ENCODE measurements at places on chromosomes 16 and 17. TPM values are rescaled to one million over a fixed set of nuclear protein-coding genes. Genes with fewer than 3 reads are reported as not detected.

GRCh38 chr16:50830698-50831097 is 88.8 kb downstream of the CYLD start:
- DNase-seq, result no peak

DNA sequence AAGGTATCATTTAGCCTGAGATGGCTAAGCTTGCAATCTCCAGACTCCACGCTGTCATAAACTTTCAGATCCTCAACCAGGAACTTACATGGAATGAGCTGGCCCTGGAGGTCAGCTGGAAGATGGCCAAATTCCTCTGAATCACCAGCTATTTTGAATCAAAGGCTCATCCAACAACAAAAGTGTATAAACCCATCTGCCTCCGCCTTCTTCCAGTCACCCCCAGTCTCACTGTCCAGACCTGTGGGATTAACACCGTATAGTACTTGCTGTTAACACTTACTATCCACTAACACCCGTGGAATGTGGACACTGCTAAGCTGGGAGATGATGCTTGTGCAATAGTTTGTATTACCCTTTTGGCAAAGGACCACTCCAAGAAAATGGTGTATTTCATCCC is 1.9 kb upstream of the LCMT1 start:
- DNase-seq, result no peak

Gene SENP3
- polyA plus RNA-seq, result 103 TPM

- DNase-seq, result no peak
Measured at GRCh38 chr16:14146445-14146844, 75.3 kb downstream of the MRTFB start.

GRCh38 chr17:37043201-37043600 is 94.4 kb downstream of the AATF start:
- DNase-seq, result no peak

DNA sequence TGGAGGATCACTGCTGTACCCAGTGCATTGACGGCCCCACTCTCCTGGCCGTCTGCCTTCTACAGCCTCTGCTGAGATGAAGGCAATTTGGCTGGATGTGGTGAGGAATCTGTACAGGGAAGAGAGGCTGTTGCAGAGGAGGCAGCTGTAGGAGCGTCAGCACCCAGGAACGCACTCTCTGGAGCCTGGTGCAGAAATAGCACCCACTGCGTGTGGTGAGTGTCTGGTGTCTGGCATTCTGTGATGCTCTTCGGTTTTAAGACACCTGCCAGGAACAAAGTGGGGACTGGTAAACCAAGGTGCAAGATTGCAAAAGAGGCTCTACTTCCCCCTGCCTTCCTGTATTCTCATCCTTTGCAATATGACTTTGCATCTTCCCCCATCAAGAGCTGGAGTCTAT is 187.5 kb upstream of the SDK2 start:
- DNase-seq, result no peak

DNA sequence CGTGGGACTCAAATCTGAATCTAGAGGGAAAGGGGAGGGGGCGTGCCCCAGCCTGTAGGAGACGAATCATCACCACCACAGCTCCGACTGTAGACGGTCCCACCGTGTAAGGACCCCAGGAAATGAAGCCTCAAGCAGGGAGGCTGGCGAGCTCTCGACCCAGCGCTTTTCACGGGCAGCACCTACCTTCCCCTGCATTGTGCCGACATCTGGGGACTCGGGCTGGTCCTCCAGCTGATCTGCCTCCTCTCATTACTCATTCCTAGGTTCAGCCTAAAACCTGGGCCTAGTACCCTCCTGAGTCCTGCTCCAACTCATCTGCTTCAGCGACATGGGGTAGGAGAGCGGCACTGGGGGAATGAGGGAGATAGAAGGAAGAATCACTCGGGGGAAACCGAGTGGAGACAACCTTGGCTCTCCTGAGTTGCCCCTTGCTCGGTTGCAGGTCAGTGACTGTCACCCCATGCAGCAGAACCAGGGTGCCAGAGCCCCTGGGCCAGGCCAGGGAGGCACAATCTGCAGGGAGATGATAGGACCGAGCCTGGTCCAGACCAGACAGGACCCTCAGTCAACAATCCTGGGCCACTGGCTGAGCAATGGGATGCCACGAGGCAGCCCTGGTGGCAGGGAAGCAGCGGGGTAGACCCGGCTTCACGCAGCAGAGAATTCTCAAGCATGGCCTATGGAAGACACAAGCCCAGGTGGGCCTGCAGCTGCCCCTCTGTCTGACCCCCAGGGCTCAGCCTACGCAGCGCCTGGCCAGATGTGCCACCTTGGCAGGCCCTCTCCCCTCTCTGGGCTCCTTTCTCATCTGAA is 833 bp upstream of the BCAR1 start:
- no peak for DNase-seq

DNA sequence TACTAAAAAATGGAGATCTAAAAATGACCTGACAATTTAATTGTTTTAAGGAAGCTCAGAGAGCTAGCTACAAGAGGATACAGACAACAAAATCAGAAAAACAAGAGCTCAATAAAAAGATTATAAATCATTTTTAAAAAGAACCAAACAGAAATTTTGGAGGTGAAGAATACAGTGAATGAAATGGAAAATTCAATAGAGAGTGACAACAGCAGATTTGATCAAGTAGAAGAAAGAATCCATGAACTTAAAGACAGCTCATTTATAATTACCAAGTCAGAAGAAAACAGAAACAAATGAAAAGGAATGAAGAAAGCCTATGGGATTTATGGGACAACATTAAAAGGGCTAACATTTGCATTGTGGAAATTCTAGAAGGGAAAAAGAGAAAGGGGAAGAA is 136.6 kb upstream of the CACNG5 start:
- DNase-seq, result no peak

- DNase-seq, result no peak
Measured at GRCh38 chr17:35006961-35007360, 26.6 kb downstream of the LIG3 start.

DNA sequence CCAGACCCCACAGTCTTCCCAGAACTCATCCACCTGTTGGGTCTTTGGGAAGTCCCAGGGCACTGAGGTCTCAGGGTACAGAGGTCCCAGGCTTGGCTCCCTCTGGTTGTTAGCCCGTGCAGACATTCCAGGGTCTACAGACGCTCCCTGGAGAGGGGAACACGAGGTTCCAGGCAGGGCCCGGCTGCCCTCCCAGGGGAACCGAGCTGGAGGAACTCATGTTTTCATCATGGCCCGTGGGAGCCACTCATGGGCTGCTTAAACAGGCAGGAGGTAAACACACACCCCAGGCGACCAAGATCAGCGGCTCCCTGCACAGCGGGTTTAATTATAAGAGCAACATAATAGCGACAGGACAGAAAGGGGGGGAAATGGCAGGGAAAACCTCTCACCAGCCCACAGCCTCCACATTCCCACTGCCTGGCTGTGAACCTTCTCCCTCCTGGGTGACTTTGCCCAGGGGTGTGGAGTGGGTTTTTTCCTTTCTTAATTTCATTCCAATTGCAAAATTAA is 36.5 kb downstream of the TRARG1 start:
- no peak for DNase-seq

Gene PRSS36
- 0.49 TPM for polyA plus RNA-seq

- peak; percentile 13 for DNase-seq
Measured at GRCh38 chr16:76639685-76640289, 362.6 kb downstream of the CNTNAP4 start.

Gene RCVRN
- not detected for polyA plus RNA-seq

- no peak for DNase-seq
Measured at GRCh38 chr17:7313890-7314718, 1.1 kb downstream of the GPS2 start.

Gene KCNG4
- polyA plus RNA-seq, result 0.02 TPM

Gene MAP1LC3B
- 36.9 TPM for polyA plus RNA-seq

DNA sequence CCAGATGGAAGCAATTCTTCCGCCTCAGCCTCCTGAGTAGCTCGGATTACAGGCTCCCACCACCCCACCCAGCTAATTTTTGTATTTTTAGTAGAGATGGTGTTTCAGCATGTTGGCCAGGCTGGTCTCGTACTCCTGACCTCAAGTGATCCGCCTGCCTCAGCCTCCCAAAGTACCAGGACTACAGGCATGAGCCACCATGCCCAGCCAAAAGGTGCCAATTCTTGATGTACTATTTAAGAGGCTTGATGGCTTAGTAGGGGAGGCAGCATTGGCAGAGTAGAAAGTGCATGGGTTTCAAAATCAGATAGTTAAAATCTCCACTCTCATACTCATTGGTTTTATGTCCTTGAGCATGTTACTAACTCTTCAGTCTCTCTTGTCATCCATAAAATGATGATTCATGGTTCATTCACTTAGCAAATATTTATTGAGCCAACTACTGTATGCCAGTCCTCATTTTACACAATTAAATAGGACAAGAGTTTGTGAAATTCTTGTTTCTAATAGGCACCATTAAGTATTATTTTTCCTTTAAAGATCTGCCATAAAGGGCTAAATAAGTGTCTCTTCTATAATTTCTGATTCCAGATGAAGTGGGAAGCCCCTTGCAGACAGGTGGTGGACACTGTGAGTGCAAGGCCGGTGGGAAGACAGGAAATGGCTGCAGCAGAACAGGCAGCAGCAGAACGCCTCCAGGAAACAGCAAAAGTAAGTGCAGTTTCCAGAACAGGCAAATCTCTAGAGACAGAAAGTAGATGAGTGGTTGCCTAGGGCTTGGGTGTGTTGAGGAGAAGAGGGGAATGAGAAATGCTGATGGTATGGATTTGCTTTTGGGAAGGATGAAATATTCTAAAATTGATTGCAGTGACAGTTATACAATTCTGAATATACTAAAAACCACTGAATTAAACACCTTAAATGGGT is 8.2 kb upstream of the RPL27 start:
- no peak for DNase-seq

DNA sequence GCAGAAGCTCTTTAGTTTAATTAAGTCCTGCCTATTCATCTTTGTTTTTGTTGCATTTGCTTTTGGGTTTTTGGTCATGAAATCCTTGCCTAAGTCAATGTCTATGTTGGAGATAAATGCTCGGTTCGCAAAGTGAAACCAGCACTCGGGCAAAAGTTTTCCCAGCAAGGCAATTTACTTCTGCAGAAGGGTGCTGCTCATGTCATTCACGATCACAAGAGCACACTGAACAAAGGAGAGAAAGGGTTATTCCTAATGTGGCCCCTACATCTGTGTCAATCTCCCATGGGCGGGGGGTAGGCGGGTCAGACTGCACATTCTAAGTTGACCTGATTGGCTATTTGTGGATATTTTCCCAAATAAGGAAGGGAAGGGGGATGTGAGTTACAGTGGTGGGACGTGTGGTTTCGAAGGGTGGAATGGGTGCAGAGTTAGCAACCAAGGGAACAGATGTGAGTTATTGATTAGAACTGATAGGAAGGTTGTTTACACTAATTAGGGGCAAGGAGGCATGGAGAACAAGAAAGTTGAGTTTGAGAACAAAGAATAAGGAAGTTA is 23.0 kb downstream of the ATF7IP2 start:
- no peak for DNase-seq

DNA sequence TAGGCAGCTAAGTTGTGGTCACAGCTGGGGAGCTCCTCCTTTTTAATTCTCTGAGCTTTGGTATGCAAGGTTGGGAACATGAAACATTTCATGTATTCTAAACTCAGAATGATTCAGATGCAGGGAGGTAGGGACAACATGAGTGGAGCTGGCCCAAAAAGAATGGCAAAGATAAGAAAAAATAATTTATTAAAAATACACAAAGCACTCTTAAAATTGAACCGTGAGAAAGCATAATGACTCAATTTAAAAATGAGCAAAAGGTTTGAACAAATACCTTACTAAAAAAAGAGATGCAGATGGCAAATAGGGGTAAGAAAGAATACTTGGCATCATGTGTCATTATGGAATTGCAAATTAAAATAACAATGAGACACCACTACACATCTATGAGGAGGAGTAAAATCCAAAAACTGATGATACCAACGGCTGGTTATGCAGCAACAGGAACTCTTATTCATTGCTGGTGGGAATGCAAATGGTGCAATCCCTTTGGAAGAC is 175.6 kb upstream of the IRX3 start:
- DNase-seq, result no peak

GRCh38 chr17:82215095-82215971 is 2.7 kb upstream of the CCDC57 start:
- peak; percentile 87 for DNase-seq

Gene MYH1
- 0.06 TPM for polyA plus RNA-seq

DNA sequence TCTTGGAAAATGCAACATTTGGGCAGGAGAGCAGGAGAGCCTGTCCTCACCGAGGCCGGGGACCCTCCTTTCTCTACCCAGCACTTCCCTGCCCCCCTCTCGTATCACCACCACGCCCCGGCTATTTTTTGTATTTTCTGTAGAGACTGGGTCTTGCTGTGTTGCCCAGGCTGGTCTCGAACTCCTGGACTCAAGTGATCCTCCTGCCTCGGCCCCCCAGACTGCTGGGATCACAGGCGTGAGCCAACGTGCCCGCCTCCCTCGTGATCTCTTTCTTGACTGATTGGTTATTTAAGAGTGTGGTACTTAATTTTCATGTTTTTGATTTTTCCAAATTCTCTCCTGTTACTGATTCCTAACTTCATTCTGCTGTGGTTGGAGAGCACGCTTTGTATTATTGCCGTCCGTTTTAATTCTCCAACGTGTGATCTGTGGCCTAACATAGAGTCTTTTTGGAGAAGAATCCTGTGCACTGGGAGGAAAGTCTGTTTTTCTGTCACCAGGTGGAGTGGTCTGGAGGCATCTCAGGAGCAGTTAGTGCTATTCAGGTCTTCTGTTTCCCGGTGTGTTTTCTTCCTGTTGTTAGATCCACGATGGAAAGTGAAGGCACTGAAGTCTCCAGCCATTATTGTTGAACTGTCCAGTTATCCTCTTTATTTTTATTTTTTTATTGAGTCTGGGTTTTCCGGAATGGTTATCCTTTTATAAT is 40.4 kb downstream of the ZNF778 start:
- peak; percentile 32 for DNase-seq

DNA sequence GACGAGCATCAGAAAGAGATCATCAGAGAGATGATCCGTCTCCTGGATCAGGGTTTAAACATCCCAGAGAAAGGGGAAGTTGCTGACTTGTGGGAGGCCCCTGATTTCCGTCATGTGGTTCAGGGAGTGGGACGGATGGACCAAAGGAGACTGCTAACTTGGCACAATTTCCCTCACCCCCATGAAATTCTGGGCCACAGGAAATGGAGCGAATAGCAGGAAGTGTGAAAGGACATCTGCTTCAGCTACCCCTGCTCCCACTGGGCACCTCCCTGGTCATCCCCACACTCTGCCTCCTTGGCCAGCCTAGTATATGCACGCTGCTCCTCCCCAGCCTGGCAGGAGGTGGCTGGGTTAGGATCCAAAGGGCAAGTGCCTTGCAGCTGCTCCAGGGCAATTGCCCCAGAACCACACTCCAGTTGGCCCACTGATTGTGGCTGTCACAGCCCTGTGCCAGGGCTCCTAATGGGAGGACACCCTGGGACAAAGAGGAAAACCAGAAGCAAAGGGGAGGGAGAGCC is 1.3 kb downstream of the ARRB2 start:
- no peak for DNase-seq

GRCh38 chr17:6108382-6108781 is 38.2 kb downstream of the WSCD1 start:
- no peak for DNase-seq

- peak; percentile 36 for DNase-seq
Measured at GRCh38 chr17:80941171-80941570, 50.5 kb upstream of the CHMP6 start.

GRCh38 chr17:50125420-50125997 is 4.5 kb downstream of the SAMD14 start:
- no peak for DNase-seq

GRCh38 chr16:17408296-17408695 is 62.5 kb downstream of the XYLT1 start:
- no peak for DNase-seq
